Kidney capillary endothelial cell (primary cell): ENCODE measurements at places on chromosomes 5 and 9.
A peak's percentile ranks its signal among the peaks of the same experiment; 100 is the strongest.

DNA sequence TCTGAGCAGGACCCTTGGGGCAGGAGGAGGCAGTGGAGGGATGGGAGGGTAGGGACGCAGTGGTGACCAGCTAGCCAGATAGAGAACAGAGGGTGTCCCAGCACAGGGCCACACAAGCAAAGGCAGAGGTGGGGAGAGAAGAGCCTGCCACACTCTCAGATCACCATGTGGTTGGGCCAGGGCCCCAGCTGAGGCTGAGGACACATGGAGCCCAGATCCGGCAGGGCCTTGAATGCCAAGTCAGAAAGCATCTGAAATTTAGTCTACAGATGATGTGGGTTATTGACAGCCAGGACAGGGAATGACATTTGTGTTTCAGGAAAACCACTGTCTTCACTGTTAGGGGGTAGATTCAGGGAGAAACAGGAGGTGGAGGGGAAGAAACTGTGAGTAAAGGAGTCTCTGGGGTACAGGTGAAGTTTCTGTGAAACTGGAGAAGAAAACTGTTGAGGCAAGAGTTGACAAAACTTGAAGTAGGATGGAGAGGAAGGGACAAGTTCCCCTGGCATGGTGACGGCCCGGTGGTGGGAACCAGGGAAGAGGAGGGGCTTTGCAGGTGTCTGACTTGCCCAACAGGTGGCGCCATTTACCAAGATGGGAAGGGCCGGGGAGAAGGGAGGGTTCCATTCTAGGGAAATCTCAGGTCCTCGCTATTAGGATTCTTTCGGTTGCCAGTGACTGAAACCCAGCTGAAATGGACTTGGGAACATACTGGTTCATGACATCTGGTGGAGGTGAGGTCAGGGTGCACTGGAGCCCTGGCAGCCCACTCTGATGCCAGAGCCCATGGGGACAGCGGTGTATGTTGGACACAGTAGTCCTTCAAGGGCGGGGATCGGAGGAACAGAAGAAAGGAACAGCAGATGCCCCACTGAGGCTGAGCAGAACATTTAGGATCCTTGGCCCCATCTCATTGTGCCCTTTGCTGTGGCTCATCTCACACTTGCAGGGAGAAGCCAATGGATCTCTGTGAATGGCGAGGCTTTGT lies 100.1 kb downstream of the KCNIP1 start:
- peak; percentile 47 for DNase-seq

- no peak for DNase-seq
These were observed 20.7 kb downstream of the SKP2 start for GRCh38 chr5:36172599-36172998.

DNA sequence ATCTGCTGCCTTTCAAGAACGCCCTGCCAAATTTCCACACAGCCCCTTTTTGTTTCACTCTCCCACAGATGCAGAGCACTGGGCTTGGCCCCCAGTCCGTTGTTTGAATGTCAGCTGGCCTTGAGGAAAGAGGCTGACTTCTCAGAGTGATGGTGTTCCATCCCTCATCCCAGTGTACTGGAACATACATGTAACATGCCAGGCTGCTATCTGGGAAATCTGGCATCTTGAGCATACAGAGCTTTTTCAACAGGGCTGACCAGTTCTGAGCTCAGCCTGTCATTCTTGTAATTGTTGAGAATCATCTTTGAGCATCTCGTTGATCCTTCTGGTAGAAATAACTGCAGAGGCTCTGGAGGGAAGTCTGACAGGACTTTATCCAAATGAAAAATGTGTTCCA lies 2.8 kb downstream of the GALNT10 start:
- no peak for DNase-seq

GRCh38 chr9:83220730-83221129 lies 157.8 kb upstream of the RASEF start:
- DNase-seq, result peak; percentile 73
